ENCODE measurements at places on chromosomes 12 and 14.

GRCh38 chr12:103085541-103085940 lies 128.1 kb downstream of the ASCL1 start:
- no peak for DNase-seq

DNA sequence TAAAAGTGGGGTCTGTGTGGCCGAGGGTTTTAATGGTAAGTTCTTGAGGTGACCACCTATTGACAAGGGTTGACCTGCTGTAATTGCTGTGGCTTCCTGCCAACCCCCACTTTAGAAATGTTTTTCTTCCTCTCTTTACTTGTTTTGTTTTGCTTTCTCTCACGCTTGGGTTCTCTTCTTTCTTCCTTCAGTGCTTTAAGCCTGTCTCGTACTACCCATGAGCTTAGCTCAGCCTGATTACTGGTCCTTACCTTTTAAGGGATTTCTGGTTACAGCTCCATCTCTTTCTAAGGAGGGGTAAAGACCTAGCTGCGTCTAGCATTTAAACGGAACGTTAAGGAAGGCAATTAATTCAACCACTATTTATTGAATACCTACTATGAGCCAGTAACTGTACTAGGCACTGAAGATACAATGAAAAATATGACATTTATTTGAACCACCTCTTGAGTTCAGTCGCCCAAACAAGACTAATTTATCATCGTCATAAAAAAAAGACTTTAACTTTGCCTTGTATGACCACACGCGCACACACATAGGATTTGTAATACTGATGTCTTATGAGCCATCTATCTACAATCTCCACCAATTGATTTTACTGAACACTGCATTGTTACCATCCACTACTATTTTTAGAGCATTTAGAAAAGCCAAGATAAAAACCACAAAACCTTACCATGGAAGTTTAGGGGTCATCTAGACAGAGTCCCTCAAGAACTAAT lies 888 bp upstream of the PPP1R12A start:
- no peak for DNase-seq

DNA sequence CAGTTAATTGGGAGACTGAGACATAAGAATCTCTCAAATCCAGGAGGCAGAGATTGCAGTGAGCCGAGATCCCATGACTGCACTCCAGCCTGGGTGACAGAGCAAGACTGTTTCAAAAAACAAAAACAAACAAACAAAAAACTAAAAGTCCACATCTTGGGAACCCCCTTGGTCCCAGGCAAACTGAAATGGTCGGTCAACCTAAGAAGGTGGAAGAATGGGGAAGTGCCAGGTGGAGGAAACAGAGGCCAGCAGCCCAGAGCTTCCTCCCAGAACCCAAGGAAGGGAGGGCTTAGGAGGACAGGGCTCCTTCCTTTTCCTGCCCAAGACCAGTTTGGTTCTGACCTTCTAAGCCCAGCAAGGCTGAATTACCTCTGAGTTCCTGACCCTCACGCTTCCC lies 121.0 kb upstream of the FUT8 start:
- DNase-seq, result no peak

DNA sequence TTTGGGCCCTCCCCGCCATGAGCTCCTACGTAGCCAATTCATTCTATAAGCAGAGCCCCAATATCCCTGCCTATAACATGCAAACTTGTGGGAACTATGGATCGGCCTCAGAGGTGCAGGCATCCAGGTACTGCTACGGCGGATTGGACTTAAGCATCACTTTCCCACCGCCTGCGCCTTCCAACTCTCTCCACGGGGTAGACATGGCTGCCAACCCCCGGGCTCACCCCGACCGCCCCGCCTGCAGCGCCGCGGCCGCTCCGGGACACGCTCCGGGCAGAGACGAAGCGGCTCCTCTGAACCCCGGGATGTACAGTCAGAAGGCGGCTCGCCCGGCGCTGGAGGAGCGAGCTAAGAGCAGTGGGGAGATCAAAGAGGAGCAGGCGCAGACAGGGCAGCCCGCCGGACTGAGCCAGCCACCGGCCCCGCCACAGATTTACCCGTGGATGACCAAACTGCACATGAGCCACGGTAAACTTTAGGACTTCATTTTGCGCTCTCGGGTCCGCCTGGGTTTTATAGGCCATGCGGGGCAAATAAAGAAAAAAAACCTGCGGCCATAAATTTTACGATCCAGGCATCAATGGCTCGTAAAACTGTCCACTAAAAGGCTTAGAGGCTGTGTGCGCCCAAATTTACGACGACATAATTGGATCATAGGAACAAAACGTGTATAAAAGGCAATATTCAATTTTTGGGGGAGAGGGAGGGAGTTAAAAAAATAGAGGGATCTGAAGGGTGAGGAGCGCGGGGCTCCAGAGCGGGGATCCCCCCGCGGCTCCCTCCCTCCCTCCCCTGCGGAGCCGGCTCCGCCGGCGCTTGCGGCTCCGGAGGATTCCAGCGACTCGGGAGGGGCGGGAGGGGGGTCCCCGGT lies 493 bp downstream of the HOXC5 start:
- no peak for DNase-seq

DNA sequence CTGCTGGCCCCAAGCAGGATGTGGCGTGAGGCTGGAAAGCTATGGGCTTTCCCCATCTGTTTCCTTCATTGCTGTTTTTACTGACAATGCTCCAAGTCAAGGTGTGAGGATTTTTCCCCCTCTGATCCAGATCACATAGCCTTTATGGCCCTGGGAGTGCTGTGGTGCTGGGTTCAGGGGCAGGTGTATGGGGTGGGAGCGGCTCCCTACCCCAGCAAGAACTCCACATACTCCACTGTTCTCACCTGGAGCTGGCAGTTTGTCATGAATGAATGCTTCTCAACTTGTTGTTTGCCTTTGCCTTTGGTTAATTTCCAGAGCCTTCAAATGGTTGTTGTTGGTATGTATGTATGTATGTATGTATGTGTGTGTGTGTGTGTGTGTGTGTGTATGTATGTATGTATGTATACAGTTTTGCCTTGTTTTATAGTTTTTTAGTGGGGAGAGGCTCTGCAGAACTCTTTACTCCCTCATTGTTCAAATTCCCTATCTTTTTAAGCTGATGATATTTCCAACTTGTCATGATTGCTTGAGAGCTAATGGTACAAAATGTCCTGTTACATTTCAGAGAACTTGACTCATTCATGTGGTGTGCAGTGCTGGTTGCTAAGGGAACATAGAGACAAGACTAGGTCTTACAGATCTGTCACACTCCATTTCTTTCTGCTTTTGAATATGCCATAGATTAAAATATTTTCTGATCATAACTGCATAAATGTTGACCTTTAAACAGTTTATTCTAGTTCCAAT lies 36.6 kb upstream of the ASPG start:
- DNase-seq, result no peak

- no peak for DNase-seq
Measured at GRCh38 chr14:54370323-54371198, 26.2 kb upstream of the CDKN3 start.

DNA sequence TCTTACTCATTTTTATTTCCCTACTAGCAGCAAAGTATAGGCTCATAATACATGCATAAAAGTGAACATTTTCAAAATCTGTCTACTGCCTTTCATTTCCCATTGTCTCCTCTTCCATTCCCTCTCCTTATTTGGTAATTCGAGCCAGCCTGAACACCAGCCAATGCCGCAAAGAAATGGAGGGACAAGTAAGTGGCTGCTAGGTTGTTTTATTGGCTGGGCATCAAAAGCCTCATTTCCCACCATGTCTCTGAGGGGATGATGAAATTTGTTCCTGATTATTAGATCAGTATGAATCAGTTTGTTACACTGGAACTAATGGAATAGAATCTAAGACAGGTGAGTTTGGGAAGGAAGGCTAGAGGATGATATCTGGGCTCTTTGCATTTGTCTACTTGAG lies 143.5 kb downstream of the KCNA5 start:
- DNase-seq, result no peak

GRCh38 chr12:28088566-28089272 lies 101.5 kb upstream of the CCDC91 start:
- DNase-seq, result no peak

DNA sequence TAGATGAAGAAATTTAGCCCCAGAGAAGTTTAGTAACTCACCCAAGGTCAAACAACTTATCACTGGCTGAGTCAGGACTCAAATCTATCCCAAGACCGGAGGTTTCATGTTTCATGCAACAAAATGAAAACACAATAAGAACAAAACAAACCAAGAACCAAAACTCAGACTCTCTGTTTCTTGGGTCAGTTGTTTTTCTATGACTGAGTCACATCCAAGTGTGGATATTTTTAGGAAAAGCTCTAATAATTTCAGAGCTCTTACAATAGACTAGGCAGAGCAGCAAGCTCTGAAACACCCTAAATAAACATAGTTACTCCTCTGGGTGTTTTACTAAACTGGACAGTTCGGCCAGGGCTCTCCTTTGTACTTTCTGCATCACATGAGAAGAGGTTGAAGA lies 87.6 kb upstream of the PRB2 start:
- no peak for DNase-seq

DNA sequence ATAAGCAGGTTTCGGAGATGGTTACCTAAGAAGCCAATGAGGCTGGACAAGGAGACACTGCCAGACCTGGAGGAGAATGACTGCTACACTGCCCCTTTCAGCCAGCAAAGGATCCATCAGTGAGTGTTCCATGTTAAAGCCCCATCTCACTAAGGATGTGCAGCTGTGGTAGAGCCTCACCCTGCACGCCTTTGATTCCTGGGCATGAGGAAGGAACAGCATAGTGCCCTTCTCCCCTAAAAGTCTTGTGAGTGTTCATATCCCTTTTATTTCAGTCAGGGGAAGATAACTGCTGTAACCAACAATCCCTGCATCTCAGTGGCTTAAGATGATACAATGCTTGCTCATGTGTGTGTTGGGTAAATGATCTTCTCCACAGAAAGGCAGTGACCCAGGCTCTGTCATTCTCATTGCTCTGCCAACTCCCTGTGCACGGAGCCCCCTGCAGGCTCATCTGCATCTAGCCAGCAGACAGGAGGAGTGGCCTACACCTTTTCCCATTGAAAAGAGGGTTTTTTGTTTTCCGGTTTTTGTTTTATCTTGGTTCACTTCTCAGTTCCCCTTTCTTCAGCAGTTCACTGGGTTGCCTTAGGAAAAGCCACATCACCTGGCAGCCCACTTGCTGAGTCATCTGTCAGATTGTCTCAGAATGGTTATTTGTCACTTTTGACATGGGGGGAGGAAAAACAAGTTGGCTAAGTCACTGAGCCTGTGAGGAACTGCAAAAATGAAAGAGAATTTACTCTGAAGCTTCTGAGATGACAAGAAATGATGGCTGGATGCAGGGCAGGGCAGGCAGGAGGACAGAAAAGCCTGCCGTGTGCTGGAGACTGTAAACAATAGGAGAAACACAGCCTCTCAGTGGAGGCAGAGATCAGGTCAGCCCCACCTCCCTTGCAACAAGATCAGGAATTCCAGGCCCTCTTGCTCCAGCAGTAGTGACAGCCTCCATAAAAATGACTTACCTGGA lies 193.3 kb downstream of the ANO4 start:
- DNase-seq, result no peak

DNA sequence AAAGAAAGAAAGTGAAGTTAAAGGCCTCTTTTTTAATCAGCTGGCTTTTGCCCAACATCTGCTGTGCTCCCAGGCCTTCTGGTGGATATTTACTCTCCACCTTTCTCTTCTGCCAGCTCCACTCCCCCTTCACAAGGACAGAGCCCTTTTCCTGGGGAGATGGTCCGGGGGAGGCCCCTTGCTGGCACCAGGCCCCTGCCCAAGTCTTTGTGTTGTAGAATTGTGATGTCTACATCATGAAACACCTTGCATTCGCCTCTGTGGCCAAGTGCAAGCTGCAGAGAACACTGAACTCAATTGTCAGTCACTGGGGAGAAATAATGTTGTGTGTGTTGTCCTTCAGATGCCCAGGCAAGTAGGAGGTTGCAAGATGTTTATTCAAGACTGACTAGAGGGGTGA lies 150.3 kb downstream of the DPF3 start:
- no peak for DNase-seq

GRCh38 chr12:49503674-49504180 lies 35.1 kb upstream of the KCNH3 start:
- no peak for DNase-seq

DNA sequence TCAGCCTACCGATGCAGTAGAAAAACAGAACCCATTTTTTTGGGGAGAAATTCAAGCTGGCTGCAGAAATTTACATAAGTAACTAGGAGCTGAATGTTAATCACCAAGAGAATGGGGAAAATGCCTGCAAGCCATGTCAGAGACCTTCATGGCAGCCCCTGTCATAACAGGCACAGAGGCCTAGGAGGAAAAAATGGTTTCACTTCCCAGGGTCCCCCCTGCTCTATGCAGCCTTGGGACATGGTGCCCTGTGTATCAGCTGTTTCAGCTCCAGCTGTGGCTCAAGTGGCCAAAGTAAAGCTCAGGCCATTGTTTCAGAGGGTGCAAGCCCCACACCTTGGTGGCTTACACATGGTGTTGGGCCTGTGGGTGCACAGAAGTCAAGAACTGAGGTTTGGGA lies 842.5 kb downstream of the FLRT2 start:
- DNase-seq, result no peak

DNA sequence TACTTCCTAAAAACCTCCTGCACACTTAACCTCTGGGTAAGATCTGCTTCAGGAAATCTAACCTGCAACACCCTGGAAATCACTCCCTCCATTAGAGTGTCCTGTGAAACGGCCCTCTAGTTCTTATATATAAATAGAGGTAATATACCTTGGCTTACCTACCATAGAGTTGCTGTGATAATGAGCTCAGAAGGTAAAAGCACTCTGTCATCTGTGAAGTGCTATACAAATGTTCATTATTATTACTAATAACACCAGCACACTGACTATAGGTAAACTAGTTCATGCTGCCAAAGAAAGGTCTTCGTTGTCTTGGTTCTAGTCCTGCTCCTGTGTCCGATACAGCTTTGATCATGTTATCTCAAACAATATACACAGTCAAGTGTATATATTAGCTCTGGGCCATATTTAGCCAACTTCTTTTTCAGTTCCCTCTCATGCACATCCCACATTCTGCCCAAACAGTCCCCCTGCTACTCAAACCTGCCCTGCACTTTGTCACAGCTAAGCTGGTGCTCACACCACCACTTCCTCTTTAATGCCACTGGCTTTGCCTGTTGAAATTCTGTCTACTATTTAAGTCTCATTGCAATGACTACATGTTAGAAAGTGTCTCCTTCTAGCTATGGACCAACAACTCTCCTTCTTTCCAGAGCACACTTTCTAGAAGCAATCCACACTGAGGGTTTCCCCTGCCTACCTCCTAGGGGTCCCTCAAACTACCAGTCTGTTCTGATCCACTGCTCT lies 5.1 kb downstream of the E2F7 start:
- DNase-seq, result peak; percentile 82

DNA sequence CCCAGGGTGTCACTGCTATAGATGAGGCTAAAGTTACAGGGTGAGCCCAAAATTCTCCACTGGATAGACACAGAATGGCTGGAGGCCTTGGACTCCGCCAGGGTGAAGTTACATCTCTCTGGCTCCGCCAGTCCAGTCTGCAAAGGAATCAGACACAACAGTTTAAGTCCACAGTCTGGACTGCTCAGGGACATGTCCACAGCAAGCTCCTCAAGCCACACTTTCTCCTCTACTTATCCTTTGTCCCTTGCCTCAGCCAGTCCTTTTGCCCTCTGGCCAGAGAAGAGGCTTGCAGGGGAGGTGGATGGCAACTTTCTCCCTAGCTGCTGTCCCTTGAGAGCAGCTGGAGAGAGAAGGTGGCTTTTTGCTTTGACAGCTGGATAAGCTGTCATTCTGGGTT lies 28.0 kb downstream of the PTPRB start:
- no peak for DNase-seq
